ENCODE measurements at places on chromosomes 6 and 20. TPM values are rescaled to one million over a fixed set of nuclear protein-coding genes. Genes with fewer than 3 reads are reported as not detected.

Gene PAX1
- not detected for total RNA-seq

DNA sequence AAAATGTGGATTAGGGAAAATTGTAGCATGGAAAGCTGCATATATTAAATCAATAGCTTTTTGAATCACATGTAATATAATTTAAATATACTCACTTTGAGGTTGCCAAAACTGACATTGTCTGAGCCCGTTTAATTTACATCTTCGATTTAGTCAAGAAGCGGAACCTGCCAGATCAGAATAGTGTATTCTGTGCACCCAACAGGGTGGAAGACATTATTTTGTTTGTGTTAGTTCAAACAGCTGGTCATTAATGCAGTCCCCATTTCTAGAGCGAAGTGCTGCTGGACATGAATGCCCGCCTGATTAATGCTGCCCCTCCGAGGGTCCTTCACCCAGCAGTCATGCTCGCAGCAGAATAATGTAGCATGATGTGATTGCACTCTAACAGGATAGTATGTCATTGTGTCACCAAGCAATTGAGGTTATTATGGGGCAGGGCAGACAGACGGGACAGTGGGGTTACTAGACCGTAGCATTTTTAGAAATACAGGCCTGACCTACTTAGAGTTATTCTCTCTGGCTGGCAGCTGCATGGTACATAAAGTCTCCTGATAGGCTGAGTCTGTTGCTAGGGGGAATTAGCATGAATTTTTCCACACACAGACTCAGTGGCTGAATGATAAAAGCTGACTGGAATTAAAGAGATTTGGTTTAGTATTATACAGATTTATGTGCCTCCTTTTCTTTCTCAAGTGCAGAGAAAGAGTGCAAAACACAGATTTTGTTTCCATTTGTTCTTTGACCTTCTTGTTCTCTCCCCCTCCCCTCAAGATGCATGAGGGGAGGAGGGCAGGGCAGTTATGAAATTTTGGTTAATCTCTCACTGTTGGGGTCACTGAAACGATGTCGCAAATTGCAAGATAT, 147.1 kb downstream of the PRL start:
- H3K4me1 ChIP-seq, result peaks cover 60% of the 10 kb centered on the region
- H3K27ac ChIP-seq, result peak overlapping the region; percentile 80
- H3K4me3 ChIP-seq, result no peak overlapping the region
- H3K27me3 ChIP-seq, result no peaks in the 10 kb centered on the region
- DNase-seq, result no peak
- no peaks in the 10 kb centered on the region for H3K36me3 ChIP-seq

GRCh38 chr20:1286267-1287024, 20.4 kb downstream of the SNPH start:
- H3K27ac ChIP-seq, result no peak overlapping the region
- no peak for DNase-seq
- no peaks in the 10 kb centered on the region for H3K4me1 ChIP-seq
- H3K4me3 ChIP-seq, result no peak overlapping the region
- H3K27me3 ChIP-seq, result no peaks in the 10 kb centered on the region
- no peaks in the 10 kb centered on the region for H3K36me3 ChIP-seq

DNA sequence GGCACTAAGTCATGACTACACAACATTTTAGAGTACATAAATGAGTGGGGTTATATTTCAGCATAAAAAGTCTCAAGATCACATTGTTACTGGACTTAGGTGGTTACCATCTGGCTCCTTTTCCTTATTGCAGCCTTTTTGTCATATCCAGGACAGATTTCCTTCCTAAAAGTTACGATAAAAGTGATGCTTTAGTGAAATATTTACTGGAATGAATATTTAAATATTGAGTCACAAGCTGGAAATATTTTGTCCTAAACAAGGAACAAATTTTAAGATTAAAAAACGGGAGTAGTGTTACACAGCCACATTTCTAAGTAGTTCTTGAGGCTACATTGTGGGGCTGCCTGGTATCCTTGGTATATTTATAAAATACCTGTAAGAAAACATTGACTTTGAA, 52.2 kb downstream of the CDC40 start:
- no peaks in the 10 kb centered on the region for H3K4me1 ChIP-seq
- DNase-seq, result no peak
- H3K27me3 ChIP-seq, result no peaks in the 10 kb centered on the region
- H3K4me3 ChIP-seq, result no peak overlapping the region

DNA sequence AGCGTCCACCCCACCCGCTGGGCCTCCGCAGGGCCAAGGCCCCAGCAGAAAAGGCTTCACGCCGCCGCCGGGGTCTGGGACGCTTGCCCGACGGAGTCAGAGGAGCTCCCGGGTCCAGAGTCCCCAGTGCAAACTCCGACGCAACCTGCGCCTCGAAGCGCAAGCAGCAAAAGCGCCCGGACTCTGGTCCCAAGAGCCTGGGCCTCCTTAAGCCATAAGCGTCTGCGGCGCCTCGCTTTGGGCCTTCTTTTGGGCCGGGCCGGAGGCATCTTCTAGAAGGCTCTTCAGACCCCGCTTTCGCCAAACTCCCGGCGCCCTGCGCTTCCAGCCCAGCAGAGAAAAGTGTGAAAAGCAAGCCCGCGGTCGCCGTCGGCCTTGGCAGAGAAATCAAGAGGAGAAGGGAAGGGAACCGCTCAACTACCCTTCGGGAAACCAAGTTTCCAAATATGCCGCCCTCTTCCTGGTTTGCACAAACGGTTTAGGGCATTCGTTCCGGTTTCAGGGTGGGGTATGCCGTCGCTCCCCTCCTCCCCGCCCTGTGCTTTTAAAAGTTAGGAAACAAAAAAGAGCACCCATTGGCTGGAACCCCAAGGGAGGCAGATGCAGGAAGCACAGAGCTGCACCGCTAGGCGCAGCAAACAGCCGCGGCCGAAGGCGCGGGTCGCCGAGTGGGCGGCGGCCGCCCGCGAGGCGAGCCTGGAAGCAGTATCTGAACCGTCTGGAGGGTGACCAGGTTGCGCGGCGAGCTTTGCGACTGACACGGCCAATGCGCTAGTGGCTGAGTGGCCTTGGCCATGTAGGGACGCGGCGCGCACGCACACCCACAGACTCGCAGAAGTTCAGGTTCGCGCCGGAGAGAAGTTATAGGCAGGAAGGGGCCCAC, 1.2 kb downstream of the TBX18 start:
- H3K4me1 ChIP-seq, result peaks cover 36% of the 10 kb centered on the region
- peak; percentile 50 for DNase-seq
- H3K36me3 ChIP-seq, result no peaks in the 10 kb centered on the region
- H3K27me3 ChIP-seq, result peaks cover 100% of the 10 kb centered on the region
- H3K27ac ChIP-seq, result no peak overlapping the region

GRCh38 chr20:25277051-25277801, 29.3 kb downstream of the PYGB start:
- peaks cover 26% of the 10 kb centered on the region for H3K36me3 ChIP-seq
- no peaks in the 10 kb centered on the region for H3K27me3 ChIP-seq
- no peaks in the 10 kb centered on the region for H3K4me1 ChIP-seq
- peak; percentile 6 for DNase-seq
- H3K27ac ChIP-seq, result no peak overlapping the region

- H3K4me3 ChIP-seq, result no peak overlapping the region
- no peak overlapping the region for H3K27ac ChIP-seq
- peaks cover 46% of the 10 kb centered on the region for H3K36me3 ChIP-seq
- no peaks in the 10 kb centered on the region for H3K27me3 ChIP-seq
- no peaks in the 10 kb centered on the region for H3K4me1 ChIP-seq
- no peak for DNase-seq
These were observed 18.9 kb downstream of the SERINC3 start for GRCh38 chr20:44502968-44503367.

DNA sequence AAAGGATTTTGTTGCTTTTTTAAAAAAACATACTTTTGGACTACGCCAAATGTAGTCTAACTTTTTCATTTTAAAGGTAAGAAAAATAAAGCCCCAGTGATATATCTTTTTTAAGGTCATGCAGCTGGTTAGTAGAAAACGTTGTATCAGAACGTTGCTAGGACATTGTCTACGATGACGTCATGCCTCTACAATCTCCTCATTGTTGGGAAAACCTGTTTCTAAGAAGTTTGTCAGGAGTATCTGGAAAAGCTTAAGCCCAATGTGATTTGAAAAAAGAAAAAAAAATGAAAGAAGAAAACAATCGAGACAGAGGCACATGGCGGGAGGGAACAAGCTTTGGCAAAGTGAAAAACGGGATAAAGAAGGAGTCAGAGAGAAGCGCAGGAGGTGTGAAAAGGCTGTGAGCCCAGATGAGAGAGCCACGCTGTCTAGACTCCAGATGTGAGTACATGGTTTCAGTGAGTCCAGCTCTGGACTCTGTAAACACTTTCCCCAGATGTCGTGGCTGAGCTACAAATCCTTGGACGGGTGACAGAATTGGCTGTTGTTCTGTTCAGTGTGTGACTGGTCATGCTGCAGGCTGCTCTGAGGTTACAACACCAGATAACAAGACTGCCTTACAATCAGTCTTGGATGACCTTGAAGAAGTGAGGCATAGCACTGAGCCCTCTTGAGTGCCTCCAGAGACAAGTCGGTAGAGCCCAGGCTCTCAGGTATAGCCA, 656.7 kb upstream of the ID4 start:
- peaks cover 13% of the 10 kb centered on the region for H3K36me3 ChIP-seq
- no peak overlapping the region for H3K27ac ChIP-seq
- no peak overlapping the region for H3K4me3 ChIP-seq
- DNase-seq, result no peak
- no peaks in the 10 kb centered on the region for H3K27me3 ChIP-seq

- peaks cover 16% of the 10 kb centered on the region for H3K4me1 ChIP-seq
- no peak overlapping the region for H3K4me3 ChIP-seq
- DNase-seq, result no peak
- no peaks in the 10 kb centered on the region for H3K36me3 ChIP-seq
- H3K27me3 ChIP-seq, result peaks cover 32% of the 10 kb centered on the region
- H3K27ac ChIP-seq, result no peak overlapping the region
These were observed 165.9 kb upstream of the LRFN2 start for GRCh38 chr6:40753048-40753447.

DNA sequence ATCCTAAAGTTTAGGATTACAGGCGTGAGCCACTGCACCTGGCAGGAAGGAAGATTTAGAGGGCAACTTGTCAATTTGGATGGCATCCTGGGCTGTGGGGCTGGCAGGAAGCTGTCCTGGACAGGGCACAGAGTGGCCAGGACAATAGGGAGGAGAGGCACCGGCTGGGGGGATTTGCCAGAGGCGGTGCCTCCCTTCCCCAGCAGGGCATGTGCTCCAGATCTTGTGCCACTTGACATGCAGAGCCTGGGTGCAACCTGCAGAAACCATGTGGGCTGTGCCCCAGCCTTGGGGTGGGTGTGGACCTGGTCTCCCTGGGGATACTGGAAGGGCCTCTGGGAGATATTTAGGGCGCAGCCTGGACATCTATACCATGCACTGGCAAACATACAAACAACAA, 58.6 kb upstream of the EEF1A1 start:
- 0 out of 2 replicates have a peak, but pooled peaks cover 3% of the 10 kb centered on the region for H3K27me3 ChIP-seq
- H3K36me3 ChIP-seq, result peaks cover 16% of the 10 kb centered on the region
- peak; percentile 23 for DNase-seq
- no peak overlapping the region for H3K4me3 ChIP-seq
- H3K4me1 ChIP-seq, result peaks cover 49% of the 10 kb centered on the region

Gene ZNF165
- total RNA-seq, result 8.0 TPM

Gene ERVFRD-1
- not detected for total RNA-seq

DNA sequence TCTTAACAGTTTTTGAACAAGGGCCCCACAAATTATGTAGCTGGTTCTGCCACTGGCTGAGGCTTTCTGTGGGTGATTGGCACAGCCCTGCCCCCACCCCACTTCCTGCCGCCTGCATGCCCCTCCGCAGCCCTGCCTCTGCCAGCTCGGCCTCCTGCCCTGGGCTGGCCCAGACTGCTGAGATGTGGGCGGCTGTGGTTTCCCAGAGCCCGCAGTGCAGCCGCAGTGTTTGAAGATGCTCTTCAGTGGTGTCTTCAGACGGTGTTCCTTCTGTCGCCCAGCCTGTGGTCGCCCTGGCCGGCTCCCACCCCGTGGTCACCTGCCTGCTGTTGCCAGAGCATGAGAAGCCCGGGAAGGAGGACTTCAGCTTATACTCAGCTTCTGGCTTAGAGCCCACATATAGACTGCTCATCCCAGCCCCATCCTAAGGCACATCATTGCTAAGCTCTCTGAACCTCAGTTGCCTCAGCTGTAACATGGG, 154.3 kb downstream of the VEGFA start:
- no peaks in the 10 kb centered on the region for H3K36me3 ChIP-seq
- H3K27ac ChIP-seq, result no peak overlapping the region
- DNase-seq, result no peak
- H3K27me3 ChIP-seq, result no peaks in the 10 kb centered on the region
- H3K4me1 ChIP-seq, result peaks cover 15% of the 10 kb centered on the region
- H3K4me3 ChIP-seq, result no peak overlapping the region

- no peaks in the 10 kb centered on the region for H3K36me3 ChIP-seq
- H3K27ac ChIP-seq, result no peak overlapping the region
- H3K4me1 ChIP-seq, result peaks cover 20% of the 10 kb centered on the region
- H3K4me3 ChIP-seq, result no peak overlapping the region
- H3K27me3 ChIP-seq, result no peaks in the 10 kb centered on the region
- no peak for DNase-seq
These were observed 53.1 kb downstream of the SLC22A1 start for GRCh38 chr6:160174681-160175080.

DNA sequence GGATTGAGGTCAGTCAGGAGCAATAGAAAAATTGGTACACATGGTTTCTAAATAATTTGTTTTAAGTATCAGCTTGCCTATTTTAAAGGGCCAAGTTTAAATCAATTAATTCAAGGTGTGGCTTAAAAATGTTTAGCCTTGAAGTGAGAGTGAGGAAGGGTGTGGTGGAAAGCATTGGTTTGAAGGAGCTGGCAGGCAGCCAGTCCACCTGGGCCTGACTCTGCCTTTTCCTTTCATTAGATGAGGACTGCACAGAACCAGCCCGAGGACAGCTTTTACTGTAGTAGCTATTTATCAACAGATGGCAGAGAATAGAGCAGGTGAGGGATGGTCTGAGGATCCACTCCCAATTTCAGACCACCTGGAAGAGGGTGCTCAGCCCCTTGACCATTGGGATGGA, 42.4 kb downstream of the DHX35 start:
- H3K27me3 ChIP-seq, result no peaks in the 10 kb centered on the region
- peaks cover 11% of the 10 kb centered on the region for H3K4me1 ChIP-seq
- H3K36me3 ChIP-seq, result peaks cover 62% of the 10 kb centered on the region
- H3K4me3 ChIP-seq, result no peak overlapping the region

DNA sequence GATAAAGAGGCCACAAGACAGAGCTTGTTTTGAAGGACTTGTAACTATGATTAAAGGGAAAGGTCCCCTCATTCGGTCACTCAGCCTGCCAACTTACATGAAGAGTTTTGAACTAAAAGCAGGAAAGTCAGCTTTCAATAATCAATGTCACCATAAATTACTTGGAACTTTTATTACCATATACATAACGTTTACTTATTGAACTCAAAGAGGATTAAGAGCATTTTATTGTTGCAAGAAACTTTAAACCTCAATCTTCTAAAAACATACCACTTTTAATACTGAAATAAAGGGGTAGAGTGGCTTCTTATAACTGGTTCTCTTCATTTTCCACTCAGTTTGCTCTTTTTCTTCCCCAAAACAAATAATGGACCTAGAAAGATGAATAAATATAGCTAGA, 65.1 kb downstream of the CNKSR3 start:
- H3K27me3 ChIP-seq, result no peaks in the 10 kb centered on the region
- no peaks in the 10 kb centered on the region for H3K36me3 ChIP-seq
- H3K4me1 ChIP-seq, result no peaks in the 10 kb centered on the region
- no peak overlapping the region for H3K27ac ChIP-seq
- H3K4me3 ChIP-seq, result no peak overlapping the region
- no peak for DNase-seq
